Osteocyte (in vitro differentiated cells): ENCODE measurements at places on chromosomes 5 and 9. TPM values are rescaled to one million over a fixed set of nuclear protein-coding genes. Genes with fewer than 3 reads are reported as not detected.

DNA sequence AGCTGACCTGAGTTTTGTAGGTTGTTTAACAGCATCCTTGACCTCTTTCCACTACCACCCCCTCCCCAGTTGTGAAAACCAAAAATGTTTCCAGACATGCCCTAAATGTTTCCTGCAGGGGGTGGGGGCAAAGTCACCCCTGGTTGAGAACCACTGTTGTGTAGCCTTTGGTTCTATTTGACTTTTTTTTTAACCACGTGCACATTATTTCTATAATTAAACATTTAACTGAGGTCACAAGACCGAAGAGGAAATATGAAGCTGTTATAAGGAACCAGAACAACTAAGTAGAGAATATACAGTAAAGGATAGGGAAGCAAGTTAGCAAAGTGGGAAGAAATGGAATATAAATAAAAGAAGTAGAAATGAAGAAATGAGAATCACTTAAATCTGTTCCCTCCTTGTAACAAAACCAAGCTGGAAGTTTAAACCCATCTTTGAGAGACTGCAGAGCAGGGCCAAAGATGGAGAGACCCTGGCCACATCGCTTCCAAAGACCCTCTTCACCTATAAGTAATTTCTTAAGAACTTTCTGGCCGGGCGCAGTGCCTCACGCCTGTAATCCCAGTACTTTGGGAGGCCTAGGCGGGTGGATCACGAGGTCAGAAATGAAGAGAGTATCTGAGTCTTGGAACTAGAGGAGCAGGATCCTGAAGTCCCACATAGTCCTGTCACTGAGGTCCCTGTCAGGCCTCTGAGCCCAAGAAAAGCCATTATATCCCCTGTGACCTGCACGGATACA, 14.4 kb downstream of the SIT1 start:
- H3K4me3 ChIP-seq: no peak overlapping the region
- H3K4me1 ChIP-seq: peaks cover 6% of the 10 kb centered on the region
- no peak for DNase-seq
- H3K27me3 ChIP-seq: peaks cover 30% of the 10 kb centered on the region
- H3K36me3 ChIP-seq: peaks cover 4% of the 10 kb centered on the region
- H3K27ac ChIP-seq: no peak overlapping the region

- no peak overlapping the region for H3K4me3 ChIP-seq
- H3K4me1 ChIP-seq: no peaks in the 10 kb centered on the region
- no peak overlapping the region for H3K27ac ChIP-seq
Observed at GRCh38 chr5:62779010-62779422, 200.4 kb downstream of the LRRC70 start.

DNA sequence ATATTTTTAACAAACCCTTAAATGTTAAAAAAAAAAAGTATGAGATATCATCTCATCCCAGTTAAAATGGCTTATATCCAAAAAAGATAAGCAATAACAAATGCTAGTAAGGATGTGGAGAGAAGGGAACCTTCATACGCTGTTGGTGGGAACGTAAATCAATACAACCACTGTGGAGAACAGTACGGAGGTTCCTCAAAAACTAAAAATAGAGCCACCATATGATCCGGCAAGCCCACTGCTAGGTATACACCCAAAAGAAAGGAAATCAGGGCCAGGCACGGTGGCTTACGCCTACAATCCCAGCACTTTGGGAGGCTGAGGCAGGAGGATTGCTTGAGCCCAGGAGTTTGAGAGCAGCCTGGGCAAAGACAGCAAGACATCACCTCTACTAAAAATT, 3.0 kb downstream of the MTMR12 start:
- H3K4me3 ChIP-seq: no peak overlapping the region
- peaks cover 23% of the 10 kb centered on the region for H3K4me1 ChIP-seq
- no peak for DNase-seq
- H3K27me3 ChIP-seq: no peaks in the 10 kb centered on the region
- H3K36me3 ChIP-seq: peaks cover 8% of the 10 kb centered on the region

- H3K36me3 ChIP-seq: no peaks in the 10 kb centered on the region
- peaks cover 36% of the 10 kb centered on the region for H3K4me1 ChIP-seq
- no peaks in the 10 kb centered on the region for H3K27me3 ChIP-seq
- no peak overlapping the region for H3K4me3 ChIP-seq
- H3K27ac ChIP-seq: no peak overlapping the region
Observed at GRCh38 chr9:129340427-129341170, 162.5 kb upstream of the IER5L start.

GRCh38 chr9:15915711-15916110, 362.9 kb downstream of the CCDC171 start:
- peaks cover 3% of the 10 kb centered on the region for H3K36me3 ChIP-seq
- no peak for DNase-seq
- no peaks in the 10 kb centered on the region for H3K4me1 ChIP-seq

- no peaks in the 10 kb centered on the region for H3K36me3 ChIP-seq
- H3K27me3 ChIP-seq: peaks cover 26% of the 10 kb centered on the region
- no peaks in the 10 kb centered on the region for H3K4me1 ChIP-seq
- H3K4me3 ChIP-seq: no peak overlapping the region
Observed at GRCh38 chr5:77908787-77909186, 132.6 kb upstream of the TBCA start.

GRCh38 chr5:55338810-55339243, 31.0 kb downstream of the MTREX start:
- H3K4me1 ChIP-seq: peaks cover 16% of the 10 kb centered on the region
- peaks cover 30% of the 10 kb centered on the region for H3K36me3 ChIP-seq
- DNase-seq: no peak
- no peak overlapping the region for H3K4me3 ChIP-seq
- no peaks in the 10 kb centered on the region for H3K27me3 ChIP-seq

GRCh38 chr9:110782701-110783100, 114.1 kb downstream of the MUSK start:
- DNase-seq: no peak
- no peaks in the 10 kb centered on the region for H3K36me3 ChIP-seq
- peaks cover 27% of the 10 kb centered on the region for H3K4me1 ChIP-seq
- H3K27ac ChIP-seq: no peak overlapping the region

- peaks cover 7% of the 10 kb centered on the region for H3K4me1 ChIP-seq
- H3K27ac ChIP-seq: no peak overlapping the region
- H3K4me3 ChIP-seq: no peak overlapping the region
- peaks cover 22% of the 10 kb centered on the region for H3K36me3 ChIP-seq
- no peak for DNase-seq
Observed at GRCh38 chr5:128172102-128172501, 88.5 kb downstream of the SLC12A2 start.

DNA sequence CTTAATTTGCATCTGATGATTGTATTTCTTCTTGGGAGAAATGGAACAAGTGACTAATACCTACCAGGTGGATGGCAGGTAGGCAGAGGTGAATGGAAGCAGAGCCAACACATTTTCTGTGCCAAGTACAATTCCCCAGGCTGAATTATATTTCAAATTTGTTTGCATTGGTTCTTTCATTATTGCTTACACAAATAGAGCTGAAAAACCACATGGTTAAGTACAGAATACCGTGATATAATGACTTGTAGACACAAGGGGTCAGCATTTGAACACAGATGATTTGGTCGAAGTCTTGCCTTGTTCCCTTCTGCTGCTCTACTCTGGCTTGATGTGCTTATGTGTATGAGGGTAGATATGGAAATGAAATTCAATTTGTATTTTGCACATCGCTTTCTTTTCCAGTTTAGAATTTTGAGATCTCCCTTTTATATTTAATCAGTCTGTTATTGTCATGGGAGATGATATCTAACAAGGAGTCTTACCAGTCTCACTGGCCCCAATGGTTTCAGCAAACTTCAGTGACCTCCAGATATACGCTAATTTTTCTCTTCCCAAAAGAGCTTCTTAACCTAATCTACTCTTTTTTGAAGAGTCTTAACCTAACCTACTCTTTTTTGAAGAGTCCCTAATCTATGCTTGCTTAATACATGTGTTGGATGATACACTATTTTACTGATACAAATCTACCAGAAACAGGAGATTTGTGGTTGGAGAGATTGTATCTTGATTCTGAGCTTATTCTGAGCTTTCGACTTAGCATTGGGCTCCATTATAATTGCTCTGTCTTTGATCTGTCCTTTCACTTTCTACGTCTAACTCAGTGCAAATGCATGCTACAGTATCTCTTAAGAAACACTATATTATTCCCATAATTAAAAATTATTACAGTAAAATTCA, 88.1 kb downstream of the PCSK1 start:
- no peak overlapping the region for H3K27ac ChIP-seq
- no peaks in the 10 kb centered on the region for H3K36me3 ChIP-seq
- H3K4me3 ChIP-seq: no peak overlapping the region
- DNase-seq: no peak

DNA sequence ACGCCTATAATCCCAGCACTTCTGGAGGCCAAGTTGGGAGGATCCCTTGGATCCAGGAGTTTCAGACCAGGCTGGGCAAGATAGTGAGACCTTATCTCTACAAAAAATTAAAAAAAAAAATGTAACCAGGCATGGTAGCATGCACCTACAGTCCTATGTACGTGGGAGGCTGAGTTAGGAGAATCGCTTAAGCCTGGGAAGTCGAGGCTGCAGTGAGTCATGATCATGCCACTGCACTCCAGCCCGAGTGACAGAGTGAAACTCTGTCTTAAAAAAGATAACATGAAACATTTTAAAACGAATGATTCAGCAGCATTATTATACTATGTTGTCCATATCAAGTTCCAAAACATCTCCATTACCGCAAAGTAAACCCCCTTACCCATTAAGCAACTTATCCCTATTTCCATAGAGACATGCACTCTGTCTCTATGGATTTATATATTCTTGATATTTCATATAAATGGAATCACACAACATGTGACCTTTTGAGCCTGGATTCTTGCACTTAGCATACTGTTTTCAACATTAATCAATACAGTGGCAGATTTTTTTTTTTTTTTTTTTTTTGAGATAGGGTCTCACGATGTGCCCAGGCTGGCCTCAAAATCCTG, 56.9 kb upstream of the MTMR12 start:
- no peaks in the 10 kb centered on the region for H3K27me3 ChIP-seq
- H3K27ac ChIP-seq: peak overlapping the region; percentile 8
- DNase-seq: no peak
- peaks cover 25% of the 10 kb centered on the region for H3K4me1 ChIP-seq

DNA sequence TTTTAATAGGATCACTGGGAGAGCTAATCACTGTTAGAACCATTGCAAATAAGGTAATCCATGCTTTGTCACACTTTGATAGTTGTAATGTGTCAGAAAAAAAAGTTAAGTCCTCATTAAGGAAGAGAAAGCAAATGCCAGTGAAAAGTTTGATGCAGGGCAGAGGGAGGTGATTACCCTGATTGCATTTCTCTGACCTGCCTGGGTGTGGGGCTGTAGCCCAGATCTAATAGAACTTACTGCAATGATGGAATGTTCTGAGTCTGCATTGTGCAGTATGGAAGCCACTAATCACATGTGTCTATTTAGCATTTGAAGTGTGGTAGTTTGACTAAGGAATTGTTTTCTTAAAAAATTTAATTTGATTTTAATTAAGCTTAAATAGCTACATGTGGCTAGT, 202.7 kb downstream of the ATP10B start:
- no peaks in the 10 kb centered on the region for H3K27me3 ChIP-seq
- H3K4me3 ChIP-seq: no peak overlapping the region
- DNase-seq: no peak
- no peaks in the 10 kb centered on the region for H3K36me3 ChIP-seq
- H3K27ac ChIP-seq: no peak overlapping the region

- no peaks in the 10 kb centered on the region for H3K36me3 ChIP-seq
- no peak for DNase-seq
- H3K4me3 ChIP-seq: no peak overlapping the region
- H3K27me3 ChIP-seq: no peaks in the 10 kb centered on the region
- H3K27ac ChIP-seq: peak overlapping the region; percentile 74
- peaks cover 38% of the 10 kb centered on the region for H3K4me1 ChIP-seq
Observed at GRCh38 chr9:20558566-20559016, 63.7 kb downstream of the MLLT3 start.

DNA sequence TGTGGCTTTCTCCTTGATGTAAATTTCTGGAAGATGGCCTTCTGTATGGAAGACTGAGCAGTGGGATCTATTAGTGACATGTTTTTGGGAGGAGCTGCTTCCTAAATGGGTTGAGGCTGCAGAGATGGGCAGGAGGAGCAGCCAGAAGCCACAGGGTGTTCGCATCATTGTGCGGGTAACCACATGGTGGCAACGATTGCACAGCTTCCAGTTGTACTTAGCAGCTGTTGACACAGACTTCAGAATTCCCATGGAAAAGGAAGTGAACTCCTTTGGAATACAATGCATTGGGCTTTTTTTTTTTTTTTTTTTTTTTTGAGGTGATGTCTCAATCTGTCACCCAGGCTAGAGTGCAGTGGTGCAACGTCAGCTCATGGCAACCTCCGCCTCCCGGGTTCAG, 297.3 kb downstream of the NR3C1 start:
- H3K4me3 ChIP-seq: no peak overlapping the region
- peaks cover 31% of the 10 kb centered on the region for H3K4me1 ChIP-seq
- no peaks in the 10 kb centered on the region for H3K27me3 ChIP-seq
- no peak for DNase-seq

KIF20A gene
- total RNA-seq: 14.7 and 16.4 TPM in 2 replicates

CLIC3 gene
- 0.52 TPM in 1 of 2 replicates, not detected in the other for total RNA-seq

BARHL1 gene
- total RNA-seq: not detected in 2 replicates

ADAMTS2 gene
- total RNA-seq: 10.7 and 12.2 TPM in 2 replicates

ADGRD2 gene
- total RNA-seq: not detected in 2 replicates

PCDHGA9 gene
- 1.6 and 1.9 TPM in 2 replicates for total RNA-seq
